Stomach (tissue), 19 donors: ENCODE measurements at places on chromosomes 4 and X. TPM values are rescaled to one million over a fixed set of nuclear protein-coding genes. Genes with fewer than 3 reads are reported as not detected.

The P2RY4 gene
- 0.73 TPM for total RNA-seq

The MAGEB10 gene
- total RNA-seq, result not detected

The CCNA2 gene
- total RNA-seq, result 14.2 TPM

DNA sequence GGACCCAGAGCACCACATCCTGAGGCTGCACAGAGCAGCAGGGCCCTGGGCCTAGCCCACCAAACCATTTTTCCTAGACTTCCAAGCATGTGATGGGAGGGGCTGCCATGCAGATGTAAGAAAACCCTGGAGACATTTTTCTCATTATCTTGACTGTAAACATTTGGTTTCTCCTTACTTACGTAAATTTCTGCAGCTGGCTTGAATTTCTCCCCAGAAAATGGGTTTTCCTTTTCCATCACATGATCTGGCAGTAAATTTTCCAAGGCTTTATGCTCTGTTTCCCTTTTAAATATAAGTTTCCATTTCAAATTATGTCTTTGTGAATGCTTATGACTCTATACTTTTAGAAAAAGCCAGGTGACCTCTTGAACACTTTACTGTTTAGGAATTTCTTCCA is 945.9 kb upstream of the NDST4 start:
- no peak for DNase-seq

GRCh38 chrX:37888010-37888409 is 40.6 kb upstream of the DYNLT3 start:
- DNase-seq, result no peak
